ENCODE measurements at places on chromosomes 7 and 10.

- no peak for DNase-seq
Observed at GRCh38 chr10:94992811-94993210, 54.4 kb downstream of the CYP2C9 start.

DNA sequence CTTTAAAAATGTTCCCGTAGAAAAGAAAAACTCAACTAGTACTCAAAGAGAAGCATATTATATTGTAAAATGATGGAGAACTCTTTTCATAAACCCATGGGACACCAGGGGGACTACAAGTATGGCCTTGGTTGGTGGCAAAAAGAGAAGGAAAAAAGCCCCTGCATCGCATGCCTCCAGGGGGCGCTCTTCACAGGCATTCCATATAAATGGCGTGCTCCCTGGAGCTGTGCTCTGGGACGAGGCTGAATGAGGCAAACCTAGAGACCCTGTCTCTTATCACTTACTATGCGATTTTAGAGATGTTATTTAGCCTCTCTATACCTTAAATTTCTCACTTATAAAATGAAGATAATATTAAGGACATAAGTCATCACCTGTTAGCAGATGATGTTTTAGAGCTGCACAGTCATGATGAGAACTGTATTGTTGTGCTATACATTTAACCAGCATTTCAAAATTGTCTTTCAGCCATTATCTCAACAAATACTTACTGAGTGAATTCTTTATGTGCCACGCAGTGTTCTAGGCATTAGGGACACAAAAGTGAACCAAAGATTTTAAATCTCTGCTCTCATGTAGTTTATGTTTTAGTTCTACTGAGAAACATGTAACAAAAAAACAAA lies 105.8 kb downstream of the ARHGAP21 start:
- DNase-seq = no peak

DNA sequence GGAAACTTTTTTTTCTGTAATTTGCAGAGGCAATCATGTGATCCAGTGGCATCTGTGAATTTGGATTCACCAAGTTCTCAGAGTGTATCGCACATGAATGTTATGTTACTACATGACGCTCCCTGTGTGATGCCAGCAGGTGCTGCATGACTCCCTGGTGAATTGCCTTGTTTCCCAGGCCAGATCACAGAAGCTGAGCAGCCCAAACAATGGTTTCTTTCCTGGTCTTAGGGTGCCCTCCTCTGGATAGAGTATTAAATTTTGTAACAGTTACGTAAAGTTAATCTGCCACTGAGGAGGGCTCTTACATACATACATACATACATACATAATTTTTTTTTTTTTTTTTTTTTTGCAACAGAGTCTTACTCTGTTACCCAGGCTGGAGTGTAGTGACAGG lies 3.6 kb downstream of the ZSCAN21 start:
- DNase-seq = peak; percentile 9

GRCh38 chr7:28481091-28481926 lies 69.0 kb downstream of the CREB5 start:
- peak; percentile 96 for DNase-seq

GRCh38 chr7:860149-860548 lies 16.2 kb upstream of the GET4 start:
- no peak for DNase-seq

DNA sequence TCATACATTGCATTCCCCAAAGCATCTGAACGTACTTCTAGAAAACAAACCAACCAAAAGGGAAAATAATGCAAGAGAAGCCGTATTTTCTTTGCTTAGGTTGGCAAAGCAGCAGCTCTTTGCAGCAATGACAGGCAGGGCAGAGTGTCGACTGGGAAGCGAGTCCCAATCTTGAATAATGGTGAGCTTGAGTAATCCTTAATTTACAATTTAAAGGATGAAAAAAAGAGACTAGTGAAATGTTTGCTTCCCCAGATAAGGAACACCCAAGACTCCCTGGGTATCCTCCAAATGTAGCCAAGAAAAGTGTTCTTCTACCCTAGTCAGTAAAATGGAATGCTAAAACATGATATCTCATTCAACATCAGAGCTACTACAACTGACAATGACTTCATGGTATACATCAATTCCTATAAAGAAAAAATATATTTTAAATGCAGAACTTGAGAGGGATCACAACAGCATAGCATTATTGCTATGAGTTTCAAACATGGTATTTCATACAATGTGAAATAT lies 32.0 kb downstream of the GPAM start:
- DNase-seq = no peak

- no peak for DNase-seq
Observed at GRCh38 chr10:131084791-131085090, 226.8 kb downstream of the TCERG1L start.

DNA sequence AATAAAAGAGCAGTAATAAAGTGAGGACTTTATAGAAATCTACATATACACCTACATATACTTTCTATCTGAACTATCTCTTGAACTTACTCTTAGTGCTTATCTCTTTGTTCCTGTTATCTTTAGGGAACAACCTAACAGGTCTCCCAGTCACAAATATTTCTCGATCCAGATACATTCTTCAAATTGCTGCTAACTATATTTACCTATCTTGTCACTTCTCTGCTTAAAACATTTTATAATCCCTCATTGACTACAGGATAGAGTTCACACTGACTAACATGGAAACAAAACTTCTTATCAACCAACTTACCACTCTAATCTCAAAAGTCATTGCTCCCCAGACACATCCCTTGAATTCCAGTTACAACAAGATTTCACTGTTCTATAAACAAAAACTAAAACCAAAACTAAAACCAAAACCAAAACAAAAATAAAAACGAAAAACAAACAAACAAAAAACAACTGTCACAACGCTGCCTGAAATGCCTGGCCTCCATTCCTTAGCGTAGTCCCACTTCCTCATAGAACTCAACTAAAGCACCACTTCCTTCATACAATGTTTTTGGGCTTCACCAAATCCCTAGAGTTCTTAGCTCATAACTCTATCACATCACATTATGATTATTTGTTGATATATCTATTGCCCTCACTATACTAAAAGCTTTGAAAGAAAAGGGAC lies 134.7 kb downstream of the SEMA3D start:
- no peak for DNase-seq

DNA sequence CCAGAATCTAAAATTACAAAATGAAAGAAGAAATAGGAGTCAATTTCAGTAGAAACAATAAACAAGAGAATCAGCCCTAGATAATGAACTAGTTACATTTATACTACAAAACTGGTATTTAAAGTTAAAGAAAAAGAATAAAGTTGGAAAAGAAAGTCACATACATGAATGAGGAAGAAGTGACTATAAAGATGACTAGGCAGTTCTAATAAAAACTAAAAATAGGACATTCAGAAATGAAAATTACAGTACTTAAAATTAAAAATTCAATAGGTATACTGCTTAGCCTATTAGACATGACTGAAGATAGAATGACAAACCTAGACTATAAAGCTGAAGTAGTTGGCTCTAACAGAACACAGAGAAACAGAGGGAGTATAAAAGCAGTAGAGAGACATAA lies 108.8 kb downstream of the AHR start:
- no peak for DNase-seq

DNA sequence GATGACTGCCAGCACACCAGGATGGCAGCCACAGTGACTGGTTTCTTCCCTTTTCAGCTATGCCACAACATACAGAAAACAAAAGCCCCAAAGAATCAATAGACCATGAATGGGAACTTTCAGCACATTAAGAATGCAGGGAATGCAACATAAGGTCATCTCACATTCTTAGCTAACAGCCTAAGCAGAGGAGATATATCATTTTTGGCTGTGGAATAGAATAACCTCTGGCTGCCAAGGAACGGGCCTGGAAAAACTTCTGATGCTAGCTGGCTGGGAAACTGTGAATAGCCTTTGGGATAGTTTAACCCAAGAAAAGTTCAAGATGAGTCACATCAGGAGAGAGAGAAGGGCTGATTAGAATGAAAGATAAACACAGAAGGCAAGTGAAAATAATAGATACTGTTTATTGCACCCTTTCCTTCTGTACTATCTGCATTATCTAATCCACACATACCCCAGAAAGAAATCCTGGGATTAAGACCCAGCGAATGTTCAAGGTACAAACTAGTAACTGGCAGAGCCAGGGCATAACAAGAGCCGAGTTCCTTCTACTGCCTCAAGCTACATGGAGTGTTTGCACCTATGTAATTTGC lies 169.2 kb downstream of the SEMA3A start:
- DNase-seq = peak; percentile 95

- DNase-seq = peak; percentile 96
Observed at GRCh38 chr10:113087165-113088029, 137.3 kb downstream of the TCF7L2 start.

DNA sequence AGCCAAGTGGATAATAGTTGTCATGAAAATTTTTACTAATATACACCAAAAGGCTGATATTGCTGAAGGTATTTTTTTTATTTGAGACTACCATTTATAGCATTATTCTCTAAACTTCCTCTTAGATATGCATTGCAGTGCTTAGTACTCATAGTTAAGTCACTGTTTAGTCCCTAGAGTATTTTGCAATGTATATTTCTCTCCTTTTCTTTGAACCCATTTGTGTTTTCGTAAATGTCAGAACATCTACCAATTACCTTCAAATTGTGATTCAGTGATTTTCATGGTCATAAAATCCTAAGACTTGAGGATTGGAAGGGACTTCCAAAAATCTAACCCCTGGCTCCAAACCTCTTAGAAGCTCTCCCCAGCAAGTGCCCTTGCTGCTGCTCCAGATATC lies 21.5 kb upstream of the CYP26C1 start:
- no peak for DNase-seq

- no peak for DNase-seq
Observed at GRCh38 chr10:77890097-77890496, 36.5 kb downstream of the DLG5 start.

- DNase-seq = no peak
Observed at GRCh38 chr10:13743101-13743693, 156.4 kb downstream of the PRPF18 start.

- DNase-seq = no peak
Observed at GRCh38 chr7:155762655-155763054, 49.6 kb downstream of the SHH start.

- DNase-seq = no peak
Observed at GRCh38 chr7:27103489-27104226, 1.2 kb upstream of the HOXA2 start.

- DNase-seq = no peak
Observed at GRCh38 chr7:74051629-74052410, 23.8 kb downstream of the ELN start.

GRCh38 chr7:116933465-116933864 lies 19.8 kb upstream of the ST7 start:
- DNase-seq = no peak

- no peak for DNase-seq
Observed at GRCh38 chr7:98668255-98668654, 51.2 kb downstream of the NPTX2 start.

DNA sequence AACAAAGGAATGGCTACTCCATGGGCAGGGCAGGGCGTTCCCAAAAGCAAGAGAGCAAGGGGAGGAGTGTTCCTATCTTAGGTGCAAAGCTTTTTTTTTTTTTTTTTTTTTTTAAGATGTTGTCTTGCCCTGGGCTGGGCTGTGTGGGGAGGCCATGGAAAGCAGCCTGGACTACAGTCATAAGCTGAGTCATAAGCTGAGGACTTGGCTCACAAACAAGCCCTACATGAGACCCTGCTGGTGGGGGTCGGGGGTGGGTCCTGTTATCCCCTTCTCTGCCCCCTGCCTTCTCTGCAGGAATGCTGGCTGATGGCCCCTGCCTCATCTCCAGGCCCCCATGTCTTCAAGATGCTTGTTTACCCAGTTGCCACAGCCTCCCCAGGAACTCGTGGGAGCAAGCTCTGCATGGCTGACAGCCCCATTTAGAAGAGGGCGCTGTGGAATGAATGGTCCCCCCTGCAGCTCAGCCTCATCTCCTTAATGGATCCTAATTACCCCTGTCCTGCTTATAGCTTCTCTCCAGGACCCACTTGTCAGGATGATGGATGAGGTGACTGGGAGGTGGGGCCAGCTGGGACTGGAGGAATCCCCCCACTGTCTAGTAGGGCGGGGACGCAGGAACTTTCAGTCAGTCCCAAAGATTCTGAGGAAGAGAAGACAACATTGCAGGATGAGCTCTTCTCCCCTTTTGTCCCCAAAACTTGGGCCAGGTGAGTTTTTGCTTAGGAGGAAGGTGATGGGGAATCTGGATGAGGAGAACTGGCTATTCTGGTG lies 340.8 kb upstream of the PODXL start:
- peak; percentile 28 for DNase-seq

DNA sequence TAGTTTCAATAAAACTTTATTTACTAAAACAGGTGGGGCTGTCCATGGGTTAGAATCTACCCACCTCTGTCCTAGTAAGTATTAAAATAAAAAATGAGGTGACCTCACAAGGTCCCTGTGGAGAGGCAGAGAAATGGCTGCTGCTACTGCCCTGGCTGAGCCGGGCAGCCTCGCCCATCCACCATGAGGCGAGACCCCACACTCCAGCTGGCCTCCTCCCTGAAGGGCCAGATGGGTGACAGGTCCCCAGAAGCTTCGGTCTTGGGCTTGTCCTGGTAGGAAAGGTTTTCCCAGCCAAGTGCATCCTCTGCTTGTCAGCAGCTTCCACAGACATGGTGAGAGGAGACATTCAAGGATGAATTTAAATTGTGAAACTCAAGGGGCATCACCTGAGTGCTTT lies 565.8 kb downstream of the PTPRN2 start:
- no peak for DNase-seq

DNA sequence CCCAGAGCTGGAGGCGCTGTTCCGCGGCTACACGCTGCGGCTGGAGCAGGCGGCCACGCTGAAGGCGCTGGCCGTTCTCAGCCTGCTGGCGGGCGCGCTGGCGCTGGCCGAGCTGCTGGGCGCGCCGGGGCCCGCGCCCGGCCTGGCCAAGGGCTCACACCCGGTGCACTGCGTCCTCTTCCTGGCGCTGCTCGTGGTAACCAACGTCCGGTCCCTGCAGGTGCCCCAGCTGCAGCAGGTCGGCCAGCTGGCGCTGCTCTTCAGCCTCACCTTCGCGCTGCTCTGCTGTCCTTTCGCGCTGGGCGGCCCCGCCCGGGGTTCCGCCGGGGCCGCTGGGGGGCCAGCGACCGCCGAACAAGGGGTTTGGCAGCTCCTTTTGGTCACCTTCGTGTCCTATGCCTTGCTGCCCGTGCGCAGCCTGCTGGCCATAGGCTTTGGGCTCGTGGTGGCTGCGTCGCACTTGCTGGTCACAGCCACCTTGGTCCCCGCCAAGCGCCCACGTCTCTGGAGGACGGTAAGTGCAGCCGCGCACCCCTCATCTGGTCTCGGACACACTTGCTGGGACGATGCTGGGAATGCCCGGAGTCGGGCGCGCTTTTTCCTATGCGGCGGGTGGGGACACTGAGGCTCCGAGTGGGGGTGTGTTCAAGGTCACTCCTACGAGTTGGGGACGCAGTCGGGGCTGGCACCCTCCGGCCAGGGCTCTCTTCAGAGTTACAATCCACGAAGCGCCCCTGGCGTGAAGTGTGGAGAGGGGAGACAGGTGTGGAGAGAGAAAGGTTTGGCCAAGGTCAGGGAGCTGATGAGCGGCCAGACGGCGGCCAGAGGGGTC lies 717 bp downstream of the ADCY1 start:
- DNase-seq = no peak
